ENCODE measurements at places on chromosomes 5 and 9. TPM values are rescaled to one million over a fixed set of nuclear protein-coding genes. Genes with fewer than 3 reads are reported as not detected.

DNA sequence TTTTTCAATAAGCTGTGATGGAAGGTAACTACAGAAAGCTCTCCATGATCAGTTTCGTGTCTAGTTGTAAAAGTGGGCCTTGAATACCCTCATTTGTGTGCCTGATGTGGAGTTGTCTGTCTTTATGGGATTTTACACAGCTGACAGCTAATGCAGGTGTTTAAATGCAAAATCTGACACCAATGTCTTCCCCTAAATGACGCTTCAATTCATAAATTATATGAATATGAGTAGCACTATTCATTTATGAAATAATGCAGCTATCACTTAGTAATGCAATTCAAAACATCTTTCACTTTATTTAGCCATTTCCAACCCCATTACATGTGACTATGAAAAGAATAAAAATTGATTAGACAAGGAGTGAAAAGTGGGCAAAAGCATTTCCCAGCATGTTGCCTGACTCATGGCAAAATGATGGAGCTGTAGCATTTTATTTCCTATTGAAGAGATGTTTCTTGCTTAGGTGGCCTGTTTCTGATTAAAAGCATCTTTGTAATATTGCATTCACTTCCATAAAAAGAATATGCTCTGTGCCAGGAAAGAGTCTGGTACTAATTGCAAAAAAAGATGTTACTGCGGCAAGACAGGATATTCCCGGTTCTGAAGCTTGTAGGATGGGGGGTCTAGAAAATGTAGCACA, 116.7 kb upstream of the HAPLN1 start:
- DNase-seq = no peak
- H3K36me3 ChIP-seq = no peaks in the 10 kb centered on the region
- no peak overlapping the region for H3K27ac ChIP-seq

HARS2 gene
- 27.5 TPM for polyA plus RNA-seq

OCLN gene
- 2.9 TPM for polyA plus RNA-seq

FOXI1 gene
- polyA plus RNA-seq = not detected

CCDC171 gene
- 2.6 TPM for polyA plus RNA-seq

C9orf50 gene
- 0.07 TPM for polyA plus RNA-seq
